Epithelial cell of esophagus (primary cell): ENCODE measurements at places on chromosomes 3 and 15.

DNA sequence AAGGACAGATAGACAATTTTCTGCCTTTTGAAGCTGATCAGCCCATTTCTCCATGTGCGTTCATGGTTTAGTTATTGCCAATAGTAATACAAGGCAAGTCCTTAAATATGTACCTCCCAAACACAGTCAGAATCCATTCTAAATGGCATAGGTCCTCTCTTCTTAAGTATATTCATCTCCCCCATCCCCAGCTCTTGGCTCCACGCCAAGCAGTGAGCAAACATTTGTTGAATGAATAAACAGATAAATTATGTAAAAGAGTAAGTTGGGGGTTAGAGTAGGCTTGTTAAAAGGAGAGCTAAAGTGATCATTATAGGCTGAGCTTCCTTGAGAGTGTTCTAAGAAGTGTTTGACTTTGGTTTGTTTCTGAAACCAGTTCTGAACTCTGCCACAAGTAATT lies 241.3 kb downstream of the ITPR1 start:
- no peak for DNase-seq

GRCh38 chr3:127375151-127375930 lies 87.5 kb upstream of the PRR20G start:
- DNase-seq = no peak

- peak; percentile 86 for DNase-seq
These were observed 73.3 kb upstream of the SNRK start for GRCh38 chr3:43212914-43213611.

DNA sequence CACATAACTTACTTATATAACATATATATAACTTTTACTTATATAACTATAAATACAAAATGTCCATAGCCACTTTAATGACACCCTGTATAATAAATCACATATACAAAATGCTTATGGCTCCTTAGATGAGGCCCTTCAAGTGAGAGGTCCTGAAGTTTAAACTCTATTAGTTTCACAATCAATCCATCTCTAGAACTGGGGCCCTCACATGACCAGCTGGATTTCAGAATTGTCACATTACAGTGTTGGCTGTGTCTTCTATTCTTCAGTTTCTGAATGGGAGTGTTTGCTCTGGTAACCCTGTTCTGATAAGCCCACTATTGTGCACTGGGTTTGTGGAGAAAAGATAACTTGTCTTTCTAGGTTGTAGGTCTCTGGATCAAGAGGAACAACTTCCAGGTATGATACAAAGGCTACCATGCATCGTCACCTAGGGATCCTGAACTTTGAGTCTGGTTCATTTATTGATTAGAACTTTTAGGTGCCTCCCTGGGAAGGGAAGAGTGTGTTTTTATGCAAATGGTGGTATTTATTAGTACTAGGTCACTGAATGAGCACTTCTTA lies 107.9 kb downstream of the DNAH12 start:
- DNase-seq = no peak

- peak; percentile 38 for DNase-seq
These were observed 26.7 kb downstream of the SLC6A1 start for GRCh38 chr3:11019116-11019819.

DNA sequence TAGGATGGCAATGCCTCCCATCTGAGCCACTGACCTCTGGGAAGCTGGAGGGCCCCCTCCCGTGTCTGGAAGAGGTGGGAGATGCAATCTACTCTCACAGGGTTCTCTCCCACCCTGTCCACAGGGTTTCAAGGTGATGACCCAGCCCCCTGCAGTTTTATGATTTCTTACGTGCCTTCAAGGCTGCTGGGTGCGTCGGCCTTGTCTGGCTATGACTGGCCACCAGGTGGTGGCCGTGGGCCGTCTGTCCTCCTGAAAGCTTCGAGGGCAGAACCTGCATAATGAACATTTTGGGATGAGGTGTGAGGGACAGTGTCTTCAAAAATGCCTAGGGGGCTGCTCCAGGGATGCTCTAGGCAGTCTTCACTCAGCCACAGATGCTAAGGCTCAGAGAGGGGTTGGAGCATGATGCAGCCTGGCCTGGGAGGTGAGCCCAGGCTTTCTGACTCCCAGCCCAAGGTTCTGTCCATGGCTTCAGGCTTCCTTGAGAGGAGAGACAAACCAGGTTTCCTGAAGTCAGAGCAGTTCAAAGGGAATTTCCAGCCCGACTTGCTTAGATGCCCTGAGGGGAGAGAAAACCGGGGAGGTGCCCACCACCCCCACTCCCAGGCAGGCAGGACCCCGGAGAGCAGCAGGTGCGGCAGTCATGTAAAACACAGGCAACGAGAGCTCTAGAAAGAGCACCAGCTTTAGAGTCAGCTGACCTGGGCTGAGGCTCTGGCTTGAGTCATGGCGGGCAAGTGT lies 18.7 kb downstream of the ISG20 start:
- peak; percentile 64 for DNase-seq

DNA sequence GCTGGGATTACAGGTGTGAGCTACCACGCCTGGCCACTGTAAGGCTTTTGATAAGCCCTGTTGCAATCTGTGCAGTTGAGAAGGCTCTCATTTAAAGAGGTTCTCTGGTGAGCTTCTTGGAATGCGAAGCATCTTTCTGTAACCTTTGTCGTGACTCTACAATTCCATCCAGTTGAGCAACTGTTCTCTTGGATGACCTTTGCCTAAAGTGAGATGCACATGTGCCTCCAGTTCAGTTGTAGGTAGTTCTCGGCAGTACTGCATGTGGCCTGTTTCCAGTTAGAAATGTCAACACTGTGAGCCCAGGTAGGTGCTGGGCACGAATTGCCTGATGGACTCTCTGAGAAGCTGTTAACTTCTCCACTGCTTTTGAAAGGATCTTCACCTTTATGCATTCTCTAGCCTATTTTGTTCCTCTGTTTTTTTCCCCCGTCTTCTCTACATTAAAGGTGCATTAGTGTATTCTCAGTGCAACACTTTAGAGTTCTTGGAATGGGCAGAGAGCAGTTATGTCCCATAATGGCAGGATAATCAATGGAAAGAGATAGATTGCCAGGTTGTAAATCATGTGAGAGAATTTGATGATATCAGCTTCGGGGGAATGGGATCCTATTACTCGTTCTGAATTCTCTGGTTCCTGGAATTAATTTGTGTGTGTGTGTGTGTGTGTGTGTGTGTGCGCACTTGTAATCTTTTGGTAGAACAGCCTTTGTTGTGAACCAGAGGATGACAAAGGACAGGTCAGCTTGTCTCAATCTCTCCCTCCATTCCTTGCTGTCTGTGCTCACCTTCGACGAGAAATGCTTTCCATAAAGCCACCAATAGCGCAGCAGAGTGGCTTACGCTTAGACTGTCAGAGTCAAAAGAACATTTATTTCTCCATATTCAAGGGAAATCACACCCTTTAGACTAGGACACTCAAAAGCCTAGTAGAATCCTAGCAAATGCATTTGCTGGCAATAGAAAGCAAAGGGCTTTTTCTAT lies 51.1 kb downstream of the PTPRG start:
- no peak for DNase-seq

DNA sequence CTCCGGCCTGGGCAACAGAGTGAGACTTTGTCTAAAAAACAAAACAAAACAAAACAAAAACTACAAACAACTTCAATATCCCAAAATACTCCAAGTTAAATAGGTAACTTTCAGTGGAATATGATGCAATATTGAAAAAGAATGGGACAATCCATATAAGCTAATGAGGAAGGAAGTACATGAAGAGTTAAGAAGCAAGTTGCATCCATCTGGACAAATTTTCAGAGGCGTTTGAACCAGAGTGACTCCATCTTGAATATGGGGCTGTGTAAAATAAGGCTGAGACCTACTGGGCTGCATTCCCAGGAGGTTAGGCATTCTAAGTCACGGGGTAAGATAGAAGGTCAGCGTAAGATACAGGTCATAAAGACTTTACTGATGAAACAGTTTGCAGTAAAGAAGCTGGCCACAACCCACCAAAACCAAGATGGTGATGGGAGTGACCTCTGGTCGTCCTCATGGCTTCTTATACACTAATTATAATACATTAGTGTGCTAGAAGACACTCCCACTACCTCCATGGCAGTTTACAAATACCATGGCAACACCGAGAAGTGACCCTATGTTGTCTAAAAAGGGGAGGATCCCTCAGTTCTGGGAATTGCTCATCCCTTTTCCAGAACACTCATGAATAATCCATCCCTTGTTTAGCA lies 58.1 kb upstream of the LCTL start:
- DNase-seq = no peak

- no peak for DNase-seq
These were observed 34.6 kb upstream of the FGD5 start for GRCh38 chr3:14784087-14784681.

DNA sequence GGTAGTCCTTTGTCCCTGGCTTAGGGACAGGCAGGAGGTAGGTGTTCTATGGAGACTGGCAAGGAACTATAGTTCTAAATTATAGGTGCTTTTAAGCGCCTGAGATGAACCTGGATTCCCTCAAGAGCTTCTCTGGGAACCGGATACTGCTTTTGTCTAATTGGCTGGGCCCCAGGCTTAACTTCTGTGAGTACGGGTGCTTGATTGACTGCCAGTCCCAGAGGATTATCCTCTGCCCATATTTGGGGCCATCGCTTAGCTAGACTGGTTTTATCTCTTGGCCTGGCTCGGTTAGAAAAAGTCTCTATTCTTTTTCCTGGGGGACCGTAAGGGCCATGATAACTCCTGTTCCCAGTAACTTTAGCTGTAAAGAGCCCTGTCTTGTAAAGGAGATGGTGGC lies 339.1 kb downstream of the KCNH8 start:
- DNase-seq = no peak

GRCh38 chr3:110881069-110881468 lies 190.5 kb upstream of the NECTIN3 start:
- peak; percentile 93 for DNase-seq
